ENCODE measurements at places on chromosomes 5 and 9. TPM values are rescaled to one million over a fixed set of nuclear protein-coding genes. Genes with fewer than 3 reads are reported as not detected.

SLC25A2 gene
- total RNA-seq, result 0.91 TPM

SNCAIP gene
- total RNA-seq, result not detected

SPINK5 gene
- not detected for total RNA-seq

DYNC2I2 gene
- total RNA-seq, result 4.3 TPM

CRHBP gene
- not detected for total RNA-seq

PCDHA9 gene
- total RNA-seq, result not detected

DNAI1 gene
- not detected for total RNA-seq

GLDC gene
- not detected for total RNA-seq

ASB6 gene
- total RNA-seq, result 33.0 TPM
